Stimulated activated CD8-positive, alpha-beta memory T cell treated with anti-CD3 and anti-CD28 coated beads, Interleukin-12 subunit alpha, Interleukin-12 subunit beta, amount 100 ng/mL, for 4 hours (primary cell): ENCODE measurements at places on chromosomes 4 and X.

DNA sequence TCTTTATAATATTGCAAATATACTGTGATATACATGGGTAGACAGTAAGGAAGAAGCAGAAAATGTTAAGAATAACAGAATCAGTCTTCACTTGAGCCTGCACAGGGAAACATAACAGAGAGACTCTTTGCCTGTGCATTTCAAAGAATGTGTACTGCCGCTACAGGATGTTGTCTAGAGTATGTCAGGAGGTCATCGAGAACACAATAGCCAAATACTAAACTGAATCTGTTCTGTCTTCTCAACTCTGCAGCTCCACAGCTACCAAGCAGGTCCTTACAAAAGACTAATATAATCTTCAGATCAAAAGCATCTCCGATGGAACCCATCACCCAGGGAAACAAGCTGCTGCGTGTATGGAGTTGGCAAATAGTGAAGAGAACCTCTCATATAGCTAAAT is 471.5 kb downstream of the PCDH10 start:
- DNase-seq: no peak

GRCh38 chrX:7983581-7983980 is 56.4 kb upstream of the PNPLA4 start:
- DNase-seq: no peak

DNA sequence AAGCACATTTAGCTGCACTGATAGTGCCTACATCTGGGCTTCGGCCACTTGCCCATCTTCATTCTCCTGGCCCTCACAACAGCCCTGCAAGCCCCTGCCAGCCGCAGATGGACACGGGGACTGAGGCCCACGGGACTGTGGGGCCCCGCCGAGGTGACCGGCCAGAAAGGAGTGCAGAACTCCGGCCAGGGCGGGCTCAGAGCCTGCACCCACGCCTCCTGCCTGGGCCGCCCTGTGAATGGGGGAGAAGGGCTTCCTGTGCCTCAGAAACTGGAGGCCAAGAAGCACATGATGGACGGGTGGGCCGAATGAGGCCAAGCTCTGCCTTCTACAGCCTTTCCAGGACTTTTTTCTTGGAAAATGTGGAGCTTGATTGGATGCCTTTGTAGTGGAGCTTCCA is 35.7 kb upstream of the HGFAC start:
- no peak for DNase-seq

GRCh38 chrX:69109706-69110105 is 55.5 kb downstream of the PJA1 start:
- DNase-seq: no peak

- no peak for DNase-seq
Observed at GRCh38 chr4:146857298-146857697, 88.4 kb downstream of the TTC29 start.

GRCh38 chrX:68354879-68355628 is 78.2 kb downstream of the OPHN1 start:
- no peak for DNase-seq

DNA sequence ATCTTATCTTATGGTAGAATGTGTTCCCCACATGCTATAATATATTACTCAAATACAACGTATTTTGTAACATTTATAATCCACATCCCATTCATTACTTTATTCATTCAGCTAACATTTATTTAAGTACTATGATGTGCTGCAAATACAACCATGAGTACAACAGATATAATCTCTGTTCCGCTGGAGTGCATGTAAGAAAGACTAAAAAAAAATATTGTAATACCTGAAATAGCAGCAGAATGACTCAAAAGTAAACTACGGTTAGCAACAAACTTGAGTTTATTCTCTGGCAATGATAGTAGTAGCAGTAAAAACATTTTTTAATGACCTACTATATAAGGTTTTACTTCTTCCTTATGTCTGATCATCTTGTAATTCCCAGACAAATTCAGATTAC is 1776.3 kb downstream of the STIM2 start:
- no peak for DNase-seq

DNA sequence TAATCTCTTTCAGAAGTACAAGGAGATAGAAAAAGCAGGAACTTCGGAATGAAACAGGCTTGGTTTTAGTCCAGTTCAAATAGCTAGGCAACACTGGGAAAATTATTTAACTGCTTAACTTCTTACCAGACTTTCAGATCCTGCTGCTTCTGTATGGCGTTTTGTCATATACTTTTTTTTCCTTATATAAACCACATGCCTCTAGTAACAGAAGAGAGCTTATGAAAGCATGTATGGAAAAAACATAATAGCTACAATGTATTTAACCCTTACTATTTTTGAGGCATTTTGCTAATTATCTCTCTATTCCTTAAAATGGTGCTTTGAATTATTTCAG is 439.6 kb downstream of the INPP4B start:
- no peak for DNase-seq

- no peak for DNase-seq
Observed at GRCh38 chr4:63607169-63607872, 801.9 kb downstream of the TECRL start.

DNA sequence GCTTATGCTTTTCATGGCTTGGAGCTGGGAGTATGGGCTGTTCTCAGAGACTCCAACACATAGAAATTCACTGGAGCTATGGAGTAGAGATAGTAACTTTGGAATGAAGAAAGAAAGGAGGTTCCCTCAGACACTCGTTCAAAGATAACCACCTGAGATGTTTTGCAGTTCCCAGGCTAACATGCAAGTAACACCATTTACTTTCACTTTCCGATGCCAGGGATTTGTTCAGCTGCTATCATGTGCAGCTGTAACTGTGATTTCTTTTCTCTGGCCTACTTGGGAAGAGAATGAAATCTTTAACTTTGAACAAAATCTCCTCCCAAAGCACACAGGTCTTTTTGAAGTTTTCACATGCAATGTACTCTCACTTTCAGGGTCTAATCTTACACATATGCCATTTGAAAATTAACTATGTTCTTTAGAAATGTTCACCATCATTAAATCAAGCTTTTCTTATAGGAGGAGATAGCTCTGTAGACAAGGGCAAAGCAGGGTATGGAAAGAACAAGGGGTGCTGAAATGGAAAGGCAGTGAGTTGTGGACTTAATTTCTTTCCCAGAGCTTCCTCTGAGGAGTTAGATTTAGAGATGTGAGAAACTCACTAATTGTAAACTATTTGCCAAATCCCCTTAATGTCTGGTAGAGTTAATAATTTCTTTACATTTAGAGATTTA is 514.3 kb downstream of the PDHA2 start:
- no peak for DNase-seq

DNA sequence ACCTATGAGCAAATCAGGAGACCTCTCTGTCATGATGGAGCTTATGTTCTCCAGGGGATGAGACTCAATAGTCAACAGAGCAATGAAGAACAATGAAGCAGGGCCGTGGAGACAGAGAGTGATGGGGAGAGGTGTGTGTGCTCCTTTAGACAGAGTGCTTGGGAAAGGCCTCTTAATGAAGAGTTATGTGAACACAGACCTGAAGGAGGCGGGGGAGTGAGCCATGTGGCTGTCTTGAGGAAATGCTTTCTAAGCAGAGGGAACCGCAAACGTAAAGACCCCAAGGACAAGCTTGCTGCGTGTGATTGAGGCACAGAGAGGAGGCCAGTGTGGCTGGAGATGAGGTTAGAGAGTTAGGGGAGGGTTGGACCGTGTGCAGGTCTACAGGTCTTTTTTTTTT is 53.1 kb downstream of the CHRNA9 start:
- no peak for DNase-seq

DNA sequence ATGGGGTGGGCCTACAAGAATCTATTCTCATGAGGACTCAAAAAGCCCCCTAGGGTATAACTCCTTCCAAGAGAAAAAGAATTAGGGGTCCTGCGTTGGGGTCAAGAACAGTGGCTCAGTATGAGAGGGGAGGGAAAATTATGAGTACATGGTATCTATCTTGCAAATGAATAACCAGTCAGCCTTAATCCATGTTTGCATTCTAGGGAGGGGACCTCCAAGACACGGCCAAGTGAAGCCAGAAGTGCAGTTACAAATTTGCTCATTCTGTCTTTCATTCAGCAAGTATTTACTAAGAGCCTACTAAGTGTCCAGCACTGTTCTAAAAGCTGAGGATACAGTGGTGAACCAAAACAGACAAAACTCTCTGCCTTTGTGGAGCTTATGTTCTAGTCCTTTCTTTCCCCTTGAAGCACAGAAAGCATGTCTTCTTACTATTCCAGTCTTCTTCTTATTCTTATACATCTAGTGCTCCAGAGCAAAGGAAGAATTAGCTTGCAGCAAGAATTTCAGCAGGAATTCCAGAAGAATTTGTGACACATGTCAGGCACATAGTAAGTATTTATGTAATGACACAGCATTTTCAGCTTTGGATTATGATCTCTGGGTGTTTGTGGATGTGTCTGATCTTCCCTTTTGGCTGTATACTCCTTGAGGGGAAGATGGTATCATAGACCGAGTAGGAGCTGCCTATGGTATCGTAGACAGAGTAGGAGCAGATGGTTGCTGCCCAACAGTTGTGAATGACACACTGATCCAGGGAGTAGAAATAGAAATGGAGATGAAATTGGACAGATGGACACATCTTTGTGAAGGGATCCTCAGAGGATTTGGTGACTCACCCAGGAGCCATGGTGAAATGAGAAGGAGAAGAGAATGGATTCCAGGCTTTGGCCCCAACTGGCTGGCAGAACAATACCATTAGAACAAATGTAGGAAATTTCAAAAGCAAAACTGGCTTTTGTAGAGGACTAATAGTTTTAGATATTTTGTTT is 75.9 kb downstream of the COQ2 start:
- DNase-seq: no peak

DNA sequence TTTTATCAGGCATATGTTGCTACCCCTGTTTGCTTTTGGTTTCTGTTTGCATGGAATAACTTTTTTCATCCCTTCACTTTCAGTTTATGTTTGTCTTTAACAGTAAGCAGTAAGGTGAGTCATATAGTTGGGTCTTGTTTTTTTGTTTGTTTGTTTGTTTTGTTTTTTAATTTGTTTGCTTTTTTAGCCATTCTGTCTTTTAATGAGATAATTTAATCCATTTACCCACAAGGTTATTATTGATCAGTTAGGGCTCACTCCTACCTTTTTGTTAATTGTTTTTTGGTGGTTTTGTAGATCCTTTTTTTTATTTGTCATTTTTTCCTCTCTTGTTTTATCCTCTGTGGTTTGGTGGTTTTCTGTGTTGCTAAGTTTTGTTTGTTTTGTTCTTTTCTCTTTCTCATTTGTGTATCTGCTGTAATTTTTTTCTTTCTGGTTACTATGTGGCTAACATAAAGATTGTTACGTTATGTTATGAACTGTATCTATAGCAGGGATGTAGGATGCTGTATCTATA is 379.5 kb upstream of the MAD2L1 start:
- no peak for DNase-seq

- no peak for DNase-seq
Observed at GRCh38 chrX:18931972-18932371, 51.9 kb downstream of the PHKA2 start.

- DNase-seq: no peak
Observed at GRCh38 chr4:176499518-176499917, 179.8 kb downstream of the SPCS3 start.

GRCh38 chrX:133601116-133601515 is 185.8 kb upstream of the GPC4 start:
- no peak for DNase-seq

DNA sequence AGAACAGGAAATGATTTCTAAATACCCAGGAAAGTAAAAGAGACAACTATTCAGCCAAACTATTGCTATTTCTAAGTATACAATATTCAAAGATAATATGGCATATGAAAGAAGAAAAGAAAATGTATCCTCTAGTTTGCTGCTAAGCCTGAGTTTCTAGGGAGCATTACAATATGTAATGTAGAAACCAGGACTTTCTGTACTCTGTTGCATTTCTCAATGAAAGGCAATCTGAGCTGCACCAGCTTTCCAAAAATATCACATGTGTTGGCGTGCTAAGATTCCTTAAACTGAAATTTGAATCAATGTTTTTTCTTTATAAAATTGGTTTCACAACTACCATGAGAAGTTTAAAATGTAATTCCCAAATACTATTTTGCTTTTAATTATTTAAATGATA is 129.6 kb downstream of the ANK2 start:
- no peak for DNase-seq

GRCh38 chrX:119495734-119496726 is 27.8 kb downstream of the SLC25A5 start:
- no peak for DNase-seq

DNA sequence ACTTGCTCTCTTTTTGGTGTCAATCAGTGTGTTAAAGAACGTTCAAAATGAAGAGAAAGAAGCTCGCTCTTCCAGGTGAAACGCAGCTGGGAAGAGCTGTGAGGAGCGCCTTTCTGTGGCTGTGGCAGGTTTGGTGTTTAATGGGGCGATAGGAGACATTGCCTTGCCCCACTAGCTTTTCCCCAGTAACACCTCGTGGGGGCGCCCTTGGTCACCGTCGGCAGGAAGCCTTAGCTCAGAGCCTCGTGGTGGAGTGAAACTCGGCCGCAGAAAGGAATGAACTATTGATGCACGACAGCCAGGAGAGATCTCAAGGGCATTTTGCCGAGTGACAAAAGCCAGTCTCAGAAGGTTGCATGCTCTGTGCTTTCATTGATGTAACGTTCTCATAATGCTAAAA is 65.1 kb downstream of the GPR143 start:
- no peak for DNase-seq

GRCh38 chrX:12423346-12423745 is 285.1 kb downstream of the FRMPD4 start:
- no peak for DNase-seq

- DNase-seq: no peak
Observed at GRCh38 chrX:66022632-66023384, 17.1 kb downstream of the VSIG4 start.

DNA sequence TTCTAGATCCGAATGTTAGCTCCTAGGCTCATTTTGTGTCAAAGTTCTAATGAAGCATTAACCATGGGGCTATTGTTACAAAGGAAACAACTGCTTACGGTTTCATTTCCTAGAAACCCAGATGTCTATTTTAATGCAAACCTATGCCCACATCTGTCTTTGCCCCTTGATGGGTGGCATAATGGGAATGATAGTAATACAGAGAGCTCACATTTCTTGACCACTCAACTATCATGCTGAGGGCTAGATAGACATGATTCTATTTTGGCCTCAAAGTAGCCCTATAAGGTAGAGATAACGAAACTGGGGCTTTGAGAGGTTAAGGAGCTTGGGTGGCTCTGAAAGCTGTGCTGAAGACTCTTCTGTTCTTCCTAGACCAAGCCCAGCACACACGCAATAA is 1.9 kb downstream of the TLR7 start:
- DNase-seq: no peak

- no peak for DNase-seq
Observed at GRCh38 chr4:7863911-7864681, 75.6 kb downstream of the AFAP1 start.

GRCh38 chr4:169644802-169645201 is 24.4 kb downstream of the CLCN3 start:
- DNase-seq: no peak

DNA sequence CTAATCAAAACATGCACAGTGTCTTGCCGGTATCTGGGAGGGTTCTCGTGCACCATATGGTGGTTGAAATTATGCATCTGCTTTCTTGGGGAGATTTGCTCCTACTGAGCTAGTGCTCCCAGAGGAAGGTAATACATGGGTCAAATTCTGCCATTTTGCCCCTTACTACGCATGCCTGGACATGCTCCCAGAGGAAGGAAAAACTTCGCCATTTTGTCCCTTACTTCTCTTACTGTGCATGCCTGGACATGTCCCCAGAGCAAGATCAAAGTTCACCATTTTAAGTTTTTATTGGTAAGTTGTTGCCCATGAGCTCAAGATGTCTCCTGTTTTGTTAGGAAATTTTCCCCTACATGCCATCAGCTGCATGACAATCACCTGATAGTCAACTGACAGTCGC is 252.1 kb upstream of the KLHL4 start:
- DNase-seq: no peak
